ENCODE measurements at places on chromosomes 7 and 10.

DNA sequence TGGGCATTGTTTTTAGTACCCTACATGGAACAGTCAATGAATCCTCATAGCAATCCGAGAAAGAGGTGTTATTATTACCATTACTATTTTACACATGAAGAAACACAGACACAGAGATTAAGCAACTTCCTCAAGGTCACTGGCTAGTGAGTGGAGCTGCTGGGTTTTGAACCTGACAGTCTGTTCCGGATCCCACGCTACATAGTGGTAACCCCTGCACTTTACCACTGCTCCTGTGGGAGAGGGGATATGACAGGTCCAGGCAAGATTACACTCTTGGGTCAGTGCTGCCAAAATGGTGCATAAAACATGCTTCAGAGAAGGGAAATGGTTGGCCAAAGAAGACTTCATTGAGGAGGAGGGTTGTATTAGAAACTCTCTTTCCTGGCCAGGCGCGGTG, 185.7 kb downstream of the XPNPEP1 start:
- no peak for DNase-seq

GRCh38 chr7:135930565-135931461, 46.3 kb downstream of the MTPN start:
- no peak for DNase-seq

DNA sequence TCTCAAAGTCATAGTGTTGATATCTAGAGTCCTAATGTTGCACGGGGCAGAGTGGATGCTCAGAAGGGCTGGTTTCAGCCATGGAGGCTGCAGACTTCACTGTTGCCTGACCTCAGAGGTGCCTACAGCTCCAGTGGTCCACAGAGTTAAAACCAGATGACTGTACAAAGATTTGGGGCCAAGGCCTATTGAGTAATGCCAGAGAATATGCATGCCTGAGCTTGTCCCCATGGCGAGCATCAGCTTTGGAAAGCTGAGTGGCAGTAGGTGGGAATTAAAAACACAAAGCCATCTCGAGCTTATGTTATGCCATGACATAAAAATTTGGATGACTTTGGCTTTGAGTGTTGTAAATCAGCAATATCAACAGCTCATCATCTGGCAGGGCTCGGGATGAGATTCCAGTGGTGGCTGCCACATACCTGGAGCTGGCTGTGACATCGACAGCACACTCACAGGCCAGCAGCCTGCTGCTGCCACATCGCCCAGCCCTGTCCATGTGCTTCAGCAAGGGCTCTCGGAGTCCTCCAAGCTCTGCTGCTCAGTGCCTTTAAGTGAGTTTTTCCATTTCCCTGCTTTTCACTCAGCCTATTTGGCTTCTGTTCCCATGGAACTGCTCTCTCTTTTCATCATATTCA, 379.6 kb downstream of the TNS3 start:
- DNase-seq, result no peak

- DNase-seq, result no peak
Observed at GRCh38 chr10:67079126-67079525, 153.3 kb downstream of the LRRTM3 start.

DNA sequence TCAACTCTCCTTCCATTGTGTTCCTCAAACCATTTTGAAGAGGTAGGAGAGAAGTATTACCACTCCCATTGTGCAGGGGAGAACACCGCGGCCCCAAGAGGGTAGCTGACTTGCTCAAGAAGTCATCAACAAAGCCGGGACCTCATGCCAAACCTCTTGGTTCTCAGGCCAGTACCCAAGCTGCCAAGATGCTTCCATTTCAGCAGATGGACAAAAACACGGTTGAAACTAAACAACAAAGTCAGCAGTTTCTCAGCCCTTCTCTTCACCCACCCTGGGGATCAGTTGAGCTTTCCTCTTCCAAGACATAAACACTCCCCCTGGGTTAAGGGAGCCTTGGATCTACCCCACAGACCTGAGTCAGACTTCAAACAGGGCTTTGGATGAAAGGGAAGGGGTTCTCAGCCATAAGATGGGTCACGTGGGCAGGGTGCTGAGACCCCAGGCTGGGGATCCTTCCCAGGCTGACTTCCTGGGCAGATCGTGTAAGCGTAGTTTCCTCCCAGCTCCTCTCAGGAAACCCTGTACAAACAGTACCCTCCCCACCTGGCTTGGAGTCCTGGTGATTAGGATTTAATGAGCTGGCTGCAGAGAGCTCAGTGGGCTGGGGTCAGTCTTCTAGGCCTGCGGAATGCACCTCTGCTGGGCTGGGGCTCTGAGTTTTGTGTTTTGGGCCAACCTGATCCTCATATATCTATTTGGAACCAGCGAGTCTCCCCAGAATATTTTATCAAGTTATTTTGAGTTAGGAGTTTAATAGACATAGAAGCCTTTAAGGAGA, 27.3 kb downstream of the EMX2 start:
- no peak for DNase-seq

DNA sequence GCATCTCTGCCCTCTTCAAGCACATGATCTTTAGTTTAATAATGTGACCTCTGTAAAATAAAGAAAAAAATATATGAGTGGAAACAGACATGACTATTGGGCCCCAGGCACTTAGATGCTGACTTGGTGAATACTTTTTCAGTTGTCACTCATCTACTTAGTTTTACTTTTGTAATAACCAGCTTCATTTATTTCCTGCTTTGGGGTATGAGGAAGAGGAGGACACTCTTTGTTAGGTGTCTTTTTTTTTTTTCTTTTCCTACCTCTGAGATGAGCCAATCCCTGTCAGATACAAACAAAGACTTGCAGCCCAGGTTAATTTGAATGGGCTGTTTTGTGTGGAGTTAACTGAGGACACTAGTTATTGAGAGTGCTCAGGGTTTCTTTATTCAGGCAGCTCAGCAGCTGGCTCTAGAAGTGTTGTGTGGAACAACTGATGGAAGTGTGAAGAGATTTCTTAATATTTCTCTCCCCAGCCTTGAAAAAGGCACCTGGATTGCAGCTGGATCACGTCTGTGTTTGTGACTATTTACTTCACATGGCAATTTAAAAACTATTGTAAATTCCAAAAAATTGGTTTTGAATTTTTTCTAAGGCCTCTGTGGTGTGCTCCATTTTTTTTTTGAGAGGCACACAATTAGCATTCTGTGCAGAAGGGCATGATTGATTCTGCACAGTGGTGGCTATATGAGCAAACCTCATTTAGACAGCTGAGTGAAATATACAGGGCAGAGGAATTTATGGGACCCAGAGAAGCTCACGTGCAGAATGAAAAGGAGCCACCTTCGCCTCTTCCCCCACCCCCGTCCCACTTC, 333.8 kb downstream of the LRMDA start:
- DNase-seq, result no peak

DNA sequence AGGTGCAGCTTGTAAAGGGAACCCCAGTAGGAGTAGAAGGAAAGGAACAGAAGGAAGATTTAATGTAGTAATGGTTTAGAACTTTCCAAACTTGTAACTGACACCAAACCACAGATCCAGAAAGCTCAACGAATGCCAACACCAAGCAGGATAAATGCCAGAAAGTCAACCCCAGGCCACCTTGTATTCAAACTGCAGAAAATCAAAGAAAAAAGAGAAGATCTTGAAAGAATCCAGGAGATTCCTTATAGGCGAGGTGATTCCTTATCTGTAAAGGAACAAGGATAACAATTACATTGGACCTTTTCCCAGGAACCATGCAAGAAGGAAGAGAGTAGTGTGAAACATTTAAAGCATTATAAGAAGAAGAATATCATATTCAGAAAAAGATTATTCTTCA, 93.6 kb downstream of the NKX6-2 start:
- DNase-seq, result no peak

DNA sequence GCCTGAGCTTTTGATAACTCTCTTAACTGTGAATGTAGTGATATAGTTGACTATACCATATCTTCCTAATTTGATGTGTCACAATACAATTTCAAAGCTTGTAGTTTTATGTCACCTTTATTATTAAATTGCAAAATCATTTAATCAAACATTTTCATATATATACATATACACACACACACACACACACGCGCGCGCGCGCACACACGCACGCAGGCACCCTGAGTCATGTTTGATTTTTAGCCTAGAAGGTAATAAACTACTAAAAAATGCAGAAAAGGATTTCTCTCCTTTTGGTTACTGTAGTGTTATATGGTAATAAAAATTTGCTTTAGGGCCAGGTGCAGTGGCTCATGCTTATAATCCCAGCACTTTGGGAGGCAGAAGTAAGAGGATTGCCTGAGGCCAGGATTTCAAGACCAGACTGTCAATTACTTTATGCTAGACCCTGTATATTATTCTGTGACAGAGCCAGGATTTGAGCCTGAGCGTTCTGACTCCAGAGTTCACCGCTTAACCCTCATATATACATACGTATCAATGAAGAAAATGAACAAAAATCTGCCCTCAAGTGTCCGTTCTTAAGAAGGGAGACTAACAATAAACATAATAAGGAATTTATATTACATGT, 89.6 kb downstream of the PODXL start:
- no peak for DNase-seq

Data from germinal center (tissue), 1 donor.